ENCODE measurements at places on chromosomes 12 and 14.

GRCh38 chr12:58393152-58393551 is 451.8 kb downstream of the ATP23 start:
- no peak for DNase-seq
- H3K4me3 ChIP-seq, result no peak overlapping the region

- H3K27ac ChIP-seq, result no peak overlapping the region
- H3K27me3 ChIP-seq, result no peaks in the 10 kb centered on the region
- no peak overlapping the region for H3K4me3 ChIP-seq
- H3K4me1 ChIP-seq, result no peaks in the 10 kb centered on the region
Measured at GRCh38 chr12:26712892-26713291, 120.1 kb downstream of the ITPR2 start.

GRCh38 chr12:10215436-10215835 is 2.8 kb downstream of the GABARAPL1 start:
- H3K27ac ChIP-seq, result peak overlapping the region; percentile 100
- peaks cover 55% of the 10 kb centered on the region for H3K36me3 ChIP-seq
- peaks cover 43% of the 10 kb centered on the region for H3K4me1 ChIP-seq
- H3K4me3 ChIP-seq, result peak overlapping the region; percentile 92

DNA sequence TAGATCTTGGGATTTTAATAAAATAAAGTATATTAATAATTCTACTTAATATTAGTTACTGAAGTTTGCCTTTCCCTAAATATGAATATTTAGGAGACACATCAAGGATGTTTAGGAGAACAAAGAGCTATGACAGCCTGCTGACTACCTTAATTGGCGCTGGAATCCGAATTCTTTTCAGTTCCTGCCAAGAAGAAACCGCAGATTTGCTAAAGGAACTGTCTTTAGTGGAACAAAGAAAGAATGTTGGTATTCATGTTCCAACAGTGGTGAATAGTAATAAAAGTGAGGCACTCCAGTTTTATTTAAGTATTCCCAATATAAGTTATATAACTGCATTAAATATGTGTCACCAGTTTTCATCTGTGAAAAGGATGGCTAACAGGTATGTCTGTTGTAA is 54.5 kb downstream of the MIS18BP1 start:
- H3K27me3 ChIP-seq, result no peaks in the 10 kb centered on the region
- H3K4me3 ChIP-seq, result no peak overlapping the region
- H3K4me1 ChIP-seq, result no peaks in the 10 kb centered on the region
- H3K36me3 ChIP-seq, result no peaks in the 10 kb centered on the region
- no peak overlapping the region for H3K27ac ChIP-seq

DNA sequence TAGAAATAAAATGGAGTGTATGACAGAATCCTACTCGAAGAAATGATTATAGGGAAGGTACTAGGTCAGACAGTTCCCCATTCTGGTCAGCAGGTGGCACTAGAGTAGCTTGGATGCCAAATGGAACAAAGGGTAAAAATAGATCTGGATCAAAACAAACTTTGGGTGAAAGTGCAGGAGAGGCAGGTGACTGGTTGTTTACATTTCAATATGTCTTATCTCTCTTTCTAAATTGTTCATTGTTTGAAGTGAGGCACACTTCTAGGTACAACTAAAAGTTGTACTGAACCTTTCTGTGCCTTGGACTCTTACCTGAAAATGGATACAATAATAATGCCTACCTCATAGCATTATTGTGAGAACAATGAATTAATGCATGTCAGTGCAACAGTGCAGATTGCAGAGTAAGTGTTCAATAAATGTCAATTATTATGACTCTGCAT is 62.0 kb upstream of the OSBPL8 start:
- peak; percentile 66 for DNase-seq
- H3K4me3 ChIP-seq, result no peak overlapping the region
- no peak overlapping the region for H3K27ac ChIP-seq
- no peaks in the 10 kb centered on the region for H3K27me3 ChIP-seq
- H3K4me1 ChIP-seq, result no peaks in the 10 kb centered on the region

- H3K27ac ChIP-seq, result no peak overlapping the region
- H3K4me1 ChIP-seq, result peaks cover 14% of the 10 kb centered on the region
- H3K27me3 ChIP-seq, result no peaks in the 10 kb centered on the region
- H3K4me3 ChIP-seq, result no peak overlapping the region
- no peaks in the 10 kb centered on the region for H3K36me3 ChIP-seq
Measured at GRCh38 chr14:102392506-102392905, 29.8 kb downstream of the TECPR2 start.

- H3K27me3 ChIP-seq, result no peaks in the 10 kb centered on the region
- no peak for DNase-seq
- peaks cover 3% of the 10 kb centered on the region for H3K4me1 ChIP-seq
- no peak overlapping the region for H3K27ac ChIP-seq
- no peaks in the 10 kb centered on the region for H3K36me3 ChIP-seq
Measured at GRCh38 chr14:68707482-68707881, 85.4 kb downstream of the ZFP36L1 start.

- no peak overlapping the region for H3K27ac ChIP-seq
- H3K4me1 ChIP-seq, result no peaks in the 10 kb centered on the region
- no peaks in the 10 kb centered on the region for H3K27me3 ChIP-seq
- H3K4me3 ChIP-seq, result no peak overlapping the region
- peaks cover 95% of the 10 kb centered on the region for H3K36me3 ChIP-seq
Measured at GRCh38 chr12:112482733-112483132, 64.0 kb downstream of the PTPN11 start.
